ENCODE measurements at places on chromosomes 11 and 22.
A peak's percentile ranks its signal among the peaks of the same experiment; 100 is the strongest.

DNA sequence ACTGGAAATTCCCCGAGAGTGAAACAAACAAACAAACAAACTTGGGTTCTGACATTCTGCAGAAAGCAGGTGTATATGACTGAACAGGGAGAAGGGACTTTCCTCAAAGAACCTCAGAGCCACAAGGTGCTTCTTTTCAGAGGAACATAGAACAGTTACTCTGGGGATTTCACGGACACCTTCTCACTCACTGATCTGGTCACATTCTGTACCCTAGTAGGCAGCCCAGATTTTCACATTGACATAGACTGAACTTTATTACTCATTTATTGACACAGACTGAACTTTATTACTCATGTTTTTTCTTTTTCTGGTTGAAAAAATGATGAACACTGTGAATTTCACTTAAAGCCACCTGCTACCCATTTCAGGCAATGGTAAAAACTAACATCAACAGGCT is 263.0 kb downstream of the OPCML start:
- DNase-seq: no peak

DNA sequence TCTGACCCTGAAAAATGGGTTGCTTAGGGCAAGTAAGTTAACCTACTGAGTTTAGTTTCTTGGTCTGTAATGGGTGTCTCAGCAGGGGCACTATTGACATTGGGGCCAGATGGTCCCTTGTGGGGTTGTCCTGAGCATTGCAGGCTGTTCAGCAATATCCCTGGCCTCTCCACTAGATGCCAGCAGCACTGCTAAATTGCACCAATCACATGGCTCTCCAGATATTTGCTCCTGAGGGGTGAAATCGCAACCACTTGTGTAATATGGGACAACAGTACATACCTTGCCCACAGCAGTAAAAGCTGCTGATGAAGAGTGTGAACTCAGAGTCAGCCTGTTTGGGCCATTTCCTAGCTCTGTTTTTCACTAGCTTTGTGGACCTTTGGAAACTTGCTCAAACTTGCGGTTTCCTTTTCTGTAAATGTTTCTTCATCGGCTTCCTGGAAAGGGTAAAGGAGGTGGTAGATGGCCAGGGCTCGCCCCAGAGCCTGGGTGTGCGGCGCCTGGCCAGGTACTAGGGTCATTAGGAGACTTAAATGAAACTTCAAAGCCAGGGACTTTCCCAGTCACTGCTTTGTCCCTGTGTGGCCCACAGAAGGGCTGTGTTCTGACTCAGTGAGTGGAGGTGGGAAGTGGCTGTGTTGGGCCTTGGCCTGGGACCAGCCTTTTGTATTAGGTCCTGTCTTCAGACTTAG is 13.0 kb downstream of the NCF4 start:
- no peak for DNase-seq

GRCh38 chr11:47607380-47607779 is 13.2 kb upstream of the C1QTNF4 start:
- DNase-seq: no peak

DNA sequence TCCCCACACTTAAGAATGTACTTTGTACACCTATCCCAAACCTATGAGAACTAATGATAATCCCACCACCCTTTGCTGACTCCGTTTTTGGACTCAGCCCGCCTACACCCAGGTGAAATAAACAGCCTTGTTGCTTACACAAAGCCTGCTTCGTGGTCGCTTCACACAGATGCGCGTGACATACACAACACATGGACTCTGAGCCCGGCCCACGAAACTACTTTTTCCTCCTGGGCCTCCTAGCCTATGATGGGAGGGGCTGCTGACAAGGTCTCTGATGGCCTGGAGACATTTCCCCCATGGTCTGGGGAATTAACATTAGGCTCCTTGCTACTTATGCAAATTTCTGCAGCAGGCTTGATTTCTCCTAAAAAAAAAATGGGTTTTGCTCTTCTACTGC is 1176.4 kb upstream of the RAG2 start:
- no peak for DNase-seq

- peak; percentile 54 for DNase-seq
Observed at GRCh38 chr11:111565114-111565720, 24.7 kb downstream of the LAYN start.

- DNase-seq: no peak
Observed at GRCh38 chr22:27159716-27160295, 502.4 kb downstream of the MIAT start.

GRCh38 chr11:75325713-75326438 is 25.6 kb downstream of the ARRB1 start:
- peak; percentile 54 for DNase-seq

- no peak for DNase-seq
Observed at GRCh38 chr11:119190531-119190930, 5.3 kb downstream of the NHERF4 start.

DNA sequence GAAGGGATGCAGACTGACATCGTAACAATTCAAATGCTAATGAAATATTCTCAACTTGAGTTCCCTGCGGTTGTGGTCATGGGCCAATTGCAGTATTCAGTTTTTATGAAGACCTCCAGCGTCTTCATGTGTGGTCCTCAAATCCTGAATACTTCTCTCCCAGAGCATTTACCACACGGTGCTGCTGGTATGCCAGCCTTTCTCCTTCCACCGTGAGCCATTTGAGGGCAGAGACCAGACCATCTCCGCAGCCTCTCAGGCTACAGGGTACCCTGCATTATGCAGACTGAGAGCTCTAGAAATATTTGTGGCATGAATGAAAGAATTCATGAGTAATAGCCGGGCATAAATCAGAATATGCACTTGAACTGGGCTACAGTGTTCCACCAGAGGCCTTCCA is 289.7 kb downstream of the ST3GAL4 start:
- DNase-seq: no peak

- peak; percentile 11 for DNase-seq
Observed at GRCh38 chr11:19241260-19242178, 774 bp upstream of the E2F8 start.

DNA sequence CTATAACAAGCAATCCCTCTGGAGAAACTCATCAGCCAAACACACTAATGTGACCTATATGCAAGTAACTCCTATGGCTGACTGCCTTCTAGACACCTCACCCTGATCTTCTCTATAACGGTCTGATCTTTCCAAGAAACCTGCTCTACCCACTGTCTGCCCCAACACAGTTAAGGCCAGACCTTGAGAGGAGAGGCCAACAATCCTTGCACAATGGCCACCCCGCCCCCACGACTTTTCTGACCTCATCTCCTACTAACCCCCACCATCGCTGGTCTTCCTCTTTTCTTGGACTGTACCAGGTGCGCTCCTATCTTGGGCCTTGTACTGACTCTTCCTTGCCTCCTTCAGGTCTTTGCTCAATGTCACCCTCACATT is 12.5 kb downstream of the HIRA start:
- no peak for DNase-seq

- DNase-seq: no peak
Observed at GRCh38 chr11:93143186-93143585, 54.6 kb downstream of the SLC36A4 start.

DNA sequence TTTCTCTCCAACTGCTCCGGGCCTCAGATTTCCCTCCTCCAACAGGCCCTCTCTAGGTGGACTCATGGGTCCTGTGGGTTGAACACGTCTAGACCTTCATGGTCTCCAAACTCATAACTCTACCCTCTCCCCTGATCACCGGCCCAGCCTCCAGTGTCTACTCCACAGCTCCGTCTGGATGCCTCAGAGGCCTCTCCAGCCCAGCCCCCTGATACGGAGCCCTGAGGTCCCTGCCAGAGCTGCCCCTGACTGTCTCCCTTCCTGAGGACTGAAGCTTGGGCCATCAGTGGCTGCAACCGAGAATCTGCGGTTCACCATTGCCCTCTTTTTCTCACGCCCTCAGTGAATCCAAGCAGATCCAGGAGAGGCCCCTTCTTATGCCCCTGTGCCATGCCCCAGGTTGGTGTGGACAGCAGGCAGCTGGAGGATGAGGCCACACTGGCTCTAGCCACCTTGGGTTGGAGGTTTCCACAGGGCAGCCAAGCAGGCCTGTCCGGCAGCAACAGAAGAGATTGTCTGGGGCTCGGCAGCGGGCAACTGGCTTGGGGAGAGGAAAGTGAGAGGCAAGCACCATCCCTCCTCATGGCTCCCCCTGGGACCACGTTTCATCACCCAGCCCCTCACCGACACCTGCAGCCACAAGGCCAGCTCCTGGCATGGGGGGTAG is 104.6 kb upstream of the FGF3 start:
- no peak for DNase-seq
